Immature natural killer cell (primary cell): ENCODE measurements at places on chromosomes 7 and 10. TPM values are rescaled to one million over a fixed set of nuclear protein-coding genes. Genes with fewer than 3 reads are reported as not detected.

The EBLN1 gene
- not detected for polyA plus RNA-seq

The TMEM229A gene
- not detected for polyA plus RNA-seq

DNA sequence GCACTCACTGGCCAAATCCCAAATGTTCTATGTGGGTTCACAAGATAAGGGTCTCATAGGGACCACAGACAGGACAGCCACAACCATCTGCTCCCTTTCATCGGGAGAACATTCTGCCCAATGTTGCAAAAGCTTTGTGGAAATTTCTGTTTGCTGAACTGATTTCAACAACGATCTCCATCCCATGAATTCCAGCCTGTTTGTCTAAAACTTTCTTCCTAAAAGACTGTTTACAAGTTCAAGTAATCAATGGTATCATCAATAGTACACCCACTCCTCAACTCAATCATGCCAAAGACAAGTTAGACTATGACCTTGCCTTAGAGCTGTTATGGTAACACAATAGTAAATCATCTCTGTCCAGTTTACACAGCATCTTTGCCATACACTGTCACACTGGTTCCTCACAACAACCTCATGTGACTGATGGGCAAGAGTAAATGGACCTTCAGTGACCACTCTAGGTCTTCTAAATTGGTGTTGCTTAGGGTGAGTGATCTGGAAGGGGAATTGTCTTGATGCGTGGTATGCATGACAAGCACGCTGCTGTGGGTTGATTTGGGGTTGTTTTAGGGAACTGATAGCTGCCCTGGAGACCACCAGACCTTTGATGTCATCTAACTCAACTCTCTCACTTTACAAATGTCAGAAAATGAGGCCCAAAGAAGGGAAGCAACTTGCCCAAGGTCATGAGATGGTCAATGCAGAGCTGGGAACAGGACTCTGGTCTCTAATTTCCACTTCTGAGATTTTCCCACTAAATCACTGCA lies 95.1 kb downstream of the PPP1R3C start:
- no peak for DNase-seq

DNA sequence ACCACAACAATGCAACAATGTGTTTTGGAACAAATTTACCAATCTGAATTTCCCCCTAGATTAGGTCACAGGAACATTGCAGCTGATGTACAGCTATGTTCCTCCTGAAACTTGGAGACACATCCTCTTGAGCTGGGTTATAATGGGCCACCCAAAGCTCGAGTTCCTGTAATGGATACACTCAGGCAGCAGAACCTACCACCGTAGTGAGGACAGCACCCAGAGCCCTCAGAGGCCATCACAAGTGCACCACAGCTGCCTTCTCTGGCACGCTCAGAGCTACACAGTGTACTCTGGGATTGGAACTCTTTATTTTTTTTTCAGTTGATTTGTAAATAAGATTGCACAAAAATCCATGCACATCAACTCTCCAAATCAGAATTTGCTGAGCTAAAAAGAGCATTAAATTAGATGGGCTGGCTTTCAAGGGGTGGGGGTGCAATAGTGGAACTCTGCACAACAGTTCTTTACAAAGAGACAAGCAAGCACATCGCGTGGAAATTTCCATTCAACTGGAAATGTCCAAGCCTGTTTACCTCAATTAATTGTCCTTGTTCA lies 56.7 kb downstream of the EGFR start:
- DNase-seq: no peak

DNA sequence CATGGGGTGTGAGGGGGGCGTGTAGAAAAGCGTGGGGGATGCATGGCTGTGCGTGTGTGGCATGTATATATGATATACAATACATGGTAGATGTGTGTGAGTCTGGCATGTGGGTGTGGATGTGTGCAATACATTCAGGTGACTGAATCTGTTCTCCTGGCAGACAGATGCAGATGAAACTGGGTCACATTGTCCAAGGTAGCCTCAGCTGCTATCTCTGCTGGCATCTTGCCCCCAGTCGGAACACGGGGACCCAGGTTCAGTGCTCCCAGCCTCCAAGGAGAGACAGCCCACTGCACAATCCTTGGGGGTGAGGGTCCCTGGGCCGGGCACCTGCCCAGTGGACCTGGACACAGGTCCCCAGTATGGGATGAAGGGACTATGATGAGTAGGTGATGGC lies 12.4 kb upstream of the SRRM3 start:
- DNase-seq: no peak

GRCh38 chr7:64811767-64812166 lies 17.5 kb downstream of the ZNF138 start:
- no peak for DNase-seq

DNA sequence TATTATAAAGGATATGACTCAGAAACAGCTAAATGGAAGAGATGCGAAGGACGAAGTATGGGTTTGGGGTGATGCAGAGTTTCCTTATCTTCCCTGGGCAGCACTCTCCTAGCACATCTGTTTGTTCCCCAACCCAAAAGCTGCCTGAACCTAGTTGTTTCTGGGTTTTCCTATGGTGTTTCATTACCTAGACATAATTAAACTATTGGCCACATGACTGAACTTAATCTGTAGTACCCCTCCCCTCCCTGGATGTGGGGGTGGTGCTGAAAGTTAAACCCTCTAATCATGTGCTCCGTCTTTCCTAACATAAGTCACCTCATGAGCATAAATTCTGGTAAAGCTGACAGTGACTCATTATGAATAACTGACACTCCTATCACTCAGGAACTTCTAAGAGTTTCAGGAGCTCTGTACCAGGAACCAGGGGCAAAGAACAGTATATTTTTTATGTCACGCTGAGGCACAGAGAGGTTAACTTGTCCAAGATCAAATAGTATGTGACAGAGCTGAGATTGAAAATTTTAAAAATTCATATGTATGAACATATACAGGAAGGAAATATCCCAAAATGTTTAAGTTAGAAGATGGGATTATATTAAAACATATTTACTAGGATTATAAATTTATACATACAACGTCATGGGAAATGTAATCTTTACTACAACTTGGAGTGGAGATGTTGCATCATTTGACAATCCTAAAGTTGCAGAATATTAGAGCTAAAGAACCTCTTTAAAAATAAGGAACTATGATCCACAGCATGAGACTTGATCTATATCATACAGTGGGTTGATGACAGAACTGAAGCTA lies 4.8 kb downstream of the STRIP2 start:
- DNase-seq: no peak

DNA sequence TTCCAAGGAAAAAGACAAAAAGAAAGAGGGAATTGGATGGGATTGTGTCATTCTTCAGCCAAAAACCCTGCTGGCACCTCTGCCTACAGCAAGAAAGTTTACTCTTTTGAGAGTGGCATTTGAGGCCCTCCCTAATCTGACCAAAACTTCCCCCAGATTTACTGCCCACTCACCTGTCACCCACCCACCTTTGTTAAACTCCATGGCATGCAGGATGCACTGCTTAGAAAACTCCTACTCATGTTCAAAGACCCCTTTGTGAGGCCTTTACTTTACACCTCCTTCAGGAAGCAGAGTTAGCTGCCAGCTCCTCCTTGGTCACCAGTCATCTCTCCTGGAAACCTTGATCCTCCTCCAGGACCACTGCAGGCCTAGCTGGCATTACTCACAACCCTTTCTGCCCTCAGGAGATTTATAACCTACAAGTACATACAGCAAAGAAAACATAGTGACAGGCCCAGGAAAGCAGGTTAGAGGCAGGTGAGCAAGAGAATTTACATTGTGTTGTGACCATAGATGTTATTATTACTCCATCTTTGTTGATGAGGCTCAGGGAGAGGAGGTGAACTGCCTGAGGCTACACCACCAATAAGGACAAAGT lies 10.3 kb upstream of the PLAC9 start:
- DNase-seq: no peak

- no peak for DNase-seq
Measured at GRCh38 chr7:143239813-143240212, 18.0 kb downstream of the TAS2R40 start.
